ENCODE measurements at places on chromosomes 7 and 10.

GRCh38 chr7:36736090-36736898 lies 12.0 kb upstream of the AOAH start:
- no peak for DNase-seq

- DNase-seq = peak; percentile 29
Measured at GRCh38 chr7:106071356-106071998, 40.6 kb downstream of the SYPL1 start.

- no peak for DNase-seq
Measured at GRCh38 chr10:71260622-71261325, 48.4 kb downstream of the UNC5B start.

GRCh38 chr10:114404171-114405010 lies at the start of gene AFAP1L2:
Gene AFAP1L2, minus strand, starts transcription at chr10:114404502. Its CDS starts 47 bp downstream, at chr10:114404455.
- DNase-seq = no peak

DNA sequence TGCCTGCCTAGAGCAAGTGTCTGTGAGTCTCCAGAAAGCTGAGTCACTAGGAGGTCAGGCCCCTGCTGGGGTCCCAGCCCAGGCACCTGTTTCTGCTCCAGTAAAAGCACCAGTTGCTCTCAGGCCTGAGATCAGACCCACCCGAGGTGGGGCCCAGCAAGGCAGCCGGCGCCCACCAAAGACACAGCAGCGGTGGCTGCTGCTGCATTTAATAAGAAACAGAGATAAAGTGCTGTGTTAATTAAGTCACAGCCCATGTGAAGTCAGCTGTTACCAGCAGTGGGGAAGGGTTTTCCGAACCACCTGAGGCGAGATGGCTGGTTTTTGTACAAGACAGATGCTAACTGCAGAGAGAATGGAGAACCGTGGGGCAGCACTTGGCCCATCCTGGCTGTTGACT lies 12.1 kb upstream of the LRRC18 start:
- no peak for DNase-seq
